Activated CD4-positive, alpha-beta T cell treated with anti-CD3 and anti-CD28 coated beads for 1 hour (primary cell): ENCODE measurements at places on chromosomes 3 and 15.

- no peak for DNase-seq
Observed at GRCh38 chr15:80323285-80323684, 71.3 kb upstream of the CTXND1 start.

DNA sequence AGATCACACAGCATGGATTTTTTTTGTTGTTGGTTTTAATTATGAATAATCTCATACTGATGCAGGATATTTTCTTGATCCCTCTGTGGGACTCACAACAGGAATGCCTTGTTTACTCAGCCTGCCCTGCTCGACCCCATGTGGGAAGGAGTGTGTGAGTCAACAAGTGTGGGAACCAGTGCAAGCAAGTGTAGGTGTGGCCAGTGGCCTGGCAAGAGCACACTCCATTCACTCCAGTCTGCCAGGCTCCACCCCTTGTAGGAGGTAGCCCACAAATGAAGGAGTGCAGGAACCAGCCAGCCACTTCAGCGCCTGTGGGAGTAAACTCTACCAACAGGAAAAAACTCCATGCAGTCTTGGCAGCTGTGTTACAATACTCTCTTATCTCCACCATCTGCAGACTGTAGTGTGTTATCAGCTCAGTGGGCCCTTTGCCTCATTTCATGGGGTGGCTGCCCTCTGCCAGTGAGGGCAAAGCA, 393.6 kb downstream of the OTOL1 start:
- DNase-seq: no peak

DNA sequence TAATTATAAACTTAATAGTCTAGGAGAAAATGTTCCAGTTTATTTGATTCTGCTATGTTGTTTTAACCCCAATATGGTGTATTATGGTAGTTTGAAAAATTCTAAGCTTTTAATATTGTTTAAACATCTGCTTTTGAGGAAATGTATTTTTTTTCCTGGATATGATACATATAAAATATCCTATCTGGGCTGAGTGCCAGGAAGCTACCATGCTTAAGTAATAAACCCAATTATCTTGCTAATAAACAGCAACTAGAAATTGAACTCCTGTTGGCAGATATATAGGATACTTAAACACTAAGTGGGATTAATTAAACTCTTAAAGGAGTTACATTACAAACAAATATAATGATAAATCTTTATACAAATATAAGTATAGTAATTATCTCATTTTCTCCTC, 293.7 kb upstream of the GRM7 start:
- DNase-seq: no peak

GRCh38 chr15:74397239-74398068, 30.0 kb upstream of the CYP11A1 start:
- no peak for DNase-seq

DNA sequence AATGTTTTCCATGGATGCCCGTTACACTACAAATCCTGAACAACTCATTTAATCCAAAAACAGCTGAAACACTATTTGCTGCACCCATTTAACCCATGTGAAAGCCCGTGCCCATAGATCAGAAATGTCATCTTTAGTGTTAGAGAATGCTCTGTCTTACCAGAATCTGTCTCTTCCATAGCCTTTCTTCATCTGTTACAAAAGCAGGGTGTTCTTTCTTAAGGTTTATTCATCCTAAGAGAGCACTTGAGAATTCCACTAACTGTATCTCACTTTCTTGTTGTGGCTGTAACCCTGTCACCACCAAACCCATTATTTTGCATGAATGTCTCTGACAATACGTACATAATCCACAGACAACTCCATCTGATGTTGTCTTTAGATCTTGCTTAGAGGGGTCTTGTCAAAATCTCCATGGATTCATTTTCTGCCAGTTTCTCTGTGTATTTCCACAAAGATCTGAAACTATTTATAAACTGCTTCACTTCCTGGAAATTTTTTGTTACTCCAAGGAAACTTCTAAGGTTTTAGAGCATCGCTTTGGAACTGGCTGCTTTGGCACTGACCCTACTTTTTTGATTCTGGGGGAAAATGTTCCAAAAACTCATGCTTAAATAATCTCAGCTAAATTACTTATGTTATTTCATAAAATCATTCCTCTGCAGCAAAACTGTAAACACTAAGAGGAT, 167.8 kb upstream of the CCDC54 start:
- DNase-seq: no peak

GRCh38 chr3:138833899-138834595, 681 bp downstream of the PIK3CB start:
- DNase-seq: no peak

- no peak for DNase-seq
Observed at GRCh38 chr3:138389144-138389601, 40.8 kb downstream of the MRAS start.

DNA sequence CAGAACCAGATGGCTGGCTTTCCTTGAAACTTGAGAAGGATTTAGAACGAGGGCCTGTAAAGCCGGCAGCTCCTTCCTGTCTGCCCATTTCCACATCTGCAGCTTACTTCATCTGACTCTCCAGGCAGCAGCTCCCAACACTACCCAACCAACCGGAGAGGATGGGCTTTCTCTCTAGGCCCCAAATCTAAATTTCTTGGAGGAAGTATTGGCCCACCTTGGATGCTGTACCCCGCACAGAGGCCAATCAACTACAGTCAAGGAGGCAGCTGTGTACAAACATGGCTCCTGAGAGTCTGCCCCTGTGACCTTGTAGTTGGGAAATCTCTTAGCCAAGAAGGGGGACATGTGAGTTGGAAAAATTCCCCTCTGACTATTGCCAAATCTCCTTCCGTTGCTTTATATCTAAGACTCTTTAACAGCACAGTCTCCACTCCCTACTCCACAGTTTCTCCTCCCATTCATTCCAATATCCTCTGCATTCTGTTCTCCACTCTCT, 8.0 kb upstream of the ACAP2 start:
- no peak for DNase-seq

DNA sequence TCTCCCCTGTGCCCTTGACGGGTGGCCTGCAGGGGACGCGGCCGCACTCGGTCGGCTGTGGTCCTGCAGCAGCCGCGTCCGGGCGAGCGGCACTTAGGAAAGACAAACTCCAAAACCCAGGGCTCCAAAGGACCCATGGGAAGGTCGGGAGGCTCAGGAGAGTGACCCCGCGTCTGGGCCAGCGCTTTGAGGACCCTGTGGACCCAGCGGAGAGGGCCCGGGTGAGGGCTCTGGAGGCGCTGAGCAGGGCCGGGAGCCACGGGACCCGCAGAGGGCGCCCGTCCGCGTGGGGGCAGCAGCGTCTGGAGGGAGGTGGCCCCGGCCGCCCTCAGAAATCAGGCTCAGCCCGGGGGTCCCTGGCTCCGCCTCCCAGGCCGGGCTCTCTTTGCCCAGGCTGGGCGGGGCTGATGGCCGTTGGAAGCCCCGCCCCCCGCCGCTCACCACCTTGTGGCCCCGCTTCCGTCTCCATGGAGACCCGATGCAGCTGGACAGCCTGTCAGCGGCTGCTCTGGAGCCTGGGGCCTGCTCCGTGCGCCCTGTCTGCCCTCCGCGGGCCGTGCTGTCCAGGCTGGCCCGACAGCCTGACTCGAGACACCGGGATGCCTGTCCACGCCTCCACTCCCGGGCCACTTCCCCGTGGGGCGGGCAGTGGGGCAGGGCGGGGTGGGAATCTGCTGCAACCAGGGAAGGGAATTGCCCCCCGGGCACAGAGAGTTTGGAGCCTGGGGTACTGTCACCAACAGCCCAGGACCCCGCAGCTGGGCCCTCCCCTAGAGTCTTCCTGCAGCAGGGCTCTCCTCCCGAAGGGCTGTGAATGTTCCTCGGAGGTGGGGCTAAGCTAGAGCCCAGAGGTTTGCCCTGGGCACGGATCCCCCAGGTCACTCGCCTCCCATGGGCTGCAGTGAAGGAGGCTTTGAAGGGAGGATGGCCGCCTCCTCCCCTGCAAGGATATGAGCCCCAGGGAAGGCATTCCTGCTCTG, 34.8 kb upstream of the RPL32 start:
- no peak for DNase-seq

GRCh38 chr3:126142652-126143051, 37.7 kb downstream of the ALDH1L1 start:
- DNase-seq: no peak

DNA sequence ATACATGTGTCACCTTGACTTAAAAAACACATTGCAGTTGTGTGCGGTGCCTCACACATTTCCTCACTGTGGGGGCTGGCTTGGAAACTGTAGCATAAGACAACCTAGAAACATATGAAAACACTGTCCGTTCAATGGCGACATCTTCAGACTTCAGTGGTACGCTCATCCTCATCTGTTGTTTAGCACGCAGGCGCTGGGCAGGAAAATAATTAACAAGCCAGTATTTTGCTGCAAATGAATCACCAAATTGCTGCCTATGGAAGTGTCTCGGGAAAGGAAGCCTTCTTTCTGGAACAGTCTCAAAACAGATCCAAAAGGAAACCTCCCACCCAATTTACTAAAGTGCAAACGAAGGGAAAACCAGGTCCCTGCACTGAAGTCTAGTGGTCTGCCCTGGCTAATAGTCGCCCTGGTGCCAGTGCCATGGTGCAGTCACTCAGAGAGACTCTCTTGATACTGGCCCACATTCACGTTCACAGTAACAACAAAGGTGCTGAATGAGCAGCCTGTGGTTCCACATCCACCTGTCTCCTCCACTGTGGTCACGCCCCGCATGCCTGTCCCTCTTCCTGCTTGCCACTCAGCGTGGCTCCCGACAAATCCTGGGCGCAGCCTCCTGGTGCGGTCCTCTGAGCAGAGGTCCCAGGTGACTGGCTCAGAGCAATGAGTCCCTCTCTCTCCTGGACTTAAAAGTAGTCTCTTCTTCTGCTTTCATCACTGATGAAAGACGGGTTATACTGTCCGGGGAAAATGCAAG, 35.6 kb upstream of the MUC13 start:
- no peak for DNase-seq

DNA sequence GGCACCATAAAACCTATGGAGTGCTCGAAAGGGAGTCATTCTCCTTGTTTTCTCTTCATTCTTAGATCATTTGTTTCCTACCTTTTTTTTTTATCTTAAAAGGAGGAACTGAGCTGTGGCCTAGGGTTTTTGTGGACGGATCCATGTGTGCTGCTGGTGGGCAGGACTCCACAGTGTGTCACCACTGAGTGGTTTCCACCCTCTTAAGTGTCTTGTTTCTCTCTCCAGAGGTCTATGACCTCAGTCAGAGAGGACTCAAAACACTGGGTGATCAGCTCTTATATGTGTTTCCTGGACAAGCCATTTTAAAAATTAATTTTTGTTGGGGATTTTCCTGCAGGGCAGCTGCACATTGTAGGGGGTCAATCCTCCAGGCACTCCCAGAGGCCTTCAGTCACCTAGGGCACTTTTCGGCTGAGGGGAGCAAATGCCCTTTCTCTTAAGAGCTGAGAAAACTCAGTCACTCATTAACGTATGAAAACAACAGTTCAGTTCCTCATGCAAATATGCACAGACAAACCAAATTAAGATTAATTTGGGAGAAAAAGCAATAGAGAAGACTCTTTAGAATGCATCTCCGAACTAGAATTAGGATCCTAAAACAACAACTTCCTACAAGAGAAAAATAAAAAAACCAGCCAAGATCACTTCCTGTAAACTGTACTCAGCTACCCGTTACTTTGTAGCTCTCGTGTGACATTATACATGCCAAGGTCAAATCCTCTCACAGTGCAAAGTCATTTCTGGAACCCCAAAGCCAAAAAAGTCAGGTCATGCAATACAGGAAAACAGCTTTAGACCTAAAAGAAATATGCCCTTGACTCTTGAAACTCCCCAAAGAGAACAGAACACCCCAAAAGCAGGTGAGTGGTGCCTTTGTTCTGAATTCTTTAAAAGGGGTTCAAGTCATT, 27.6 kb upstream of the FAM3D start:
- DNase-seq: no peak

GRCh38 chr15:95450413-95450812, 880.1 kb upstream of the NR2F2 start:
- no peak for DNase-seq

DNA sequence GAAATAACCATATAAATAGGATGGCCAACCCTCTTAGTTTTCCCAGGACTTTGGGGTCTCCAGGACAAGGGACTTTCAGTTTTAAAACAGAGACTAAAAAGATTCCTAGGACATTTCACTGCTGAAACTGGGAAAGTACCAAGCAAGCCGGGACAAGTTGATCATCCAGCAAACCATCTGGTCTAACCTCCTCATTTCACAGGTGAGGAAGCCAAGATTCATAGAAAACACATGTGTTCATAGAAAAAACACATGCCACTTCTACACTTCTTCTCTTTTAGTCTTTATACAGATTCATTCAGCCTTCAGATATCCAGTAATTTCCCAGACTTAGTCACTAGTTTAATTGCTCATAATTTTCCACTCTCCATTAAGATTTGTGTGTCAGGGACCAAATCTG, 165.6 kb upstream of the CCDC54 start:
- DNase-seq: no peak

GRCh38 chr3:134609821-134610431, 40.9 kb downstream of the KY start:
- DNase-seq: no peak

- no peak for DNase-seq
Observed at GRCh38 chr15:45732662-45733061, 97.8 kb downstream of the SQOR start.

DNA sequence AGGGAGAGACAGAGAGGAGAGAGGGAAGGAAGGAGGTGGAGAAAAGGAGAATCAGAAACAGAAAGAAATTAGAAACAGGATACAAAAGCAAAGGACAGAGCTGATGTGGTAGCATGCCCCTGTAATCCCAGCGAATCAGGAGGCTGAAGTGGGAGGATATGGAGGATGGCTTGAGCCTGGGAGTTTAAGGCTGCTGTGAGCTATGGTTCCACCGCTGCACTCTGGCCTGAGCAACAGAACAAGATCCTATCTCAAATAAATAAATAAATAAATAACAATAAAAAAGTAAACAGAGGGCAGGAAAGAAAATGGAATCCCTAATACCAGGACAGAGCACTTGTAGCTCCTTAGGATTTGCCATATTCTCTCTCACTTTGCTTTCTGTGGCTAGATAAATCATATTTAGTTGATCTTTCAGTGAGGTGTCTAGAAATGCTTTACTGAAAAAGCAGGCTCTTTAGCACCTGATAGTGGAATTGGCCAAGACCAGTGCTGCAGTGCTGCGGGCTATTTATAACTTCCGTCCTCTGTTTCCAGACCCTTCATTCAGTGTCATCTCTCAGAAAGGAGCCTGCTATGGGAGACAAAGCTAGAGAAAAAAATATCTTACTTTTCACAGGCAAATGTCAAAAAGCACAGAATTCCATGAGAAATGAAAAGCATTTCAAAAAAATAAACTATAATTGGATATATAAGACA, 20.0 kb upstream of the SLC28A2 start:
- DNase-seq: no peak

GRCh38 chr15:62624547-62625378, 417.8 kb upstream of the TPM1 start:
- DNase-seq: no peak
